GM23248 (cell line): ENCODE measurements at places on chromosomes 7 and 10.

- no peak for DNase-seq
Measured at GRCh38 chr7:69696054-69696591, 97.8 kb downstream of the AUTS2 start.

GRCh38 chr7:142868188-142868985 is 13.5 kb downstream of the EPHB6 start:
- DNase-seq: no peak

DNA sequence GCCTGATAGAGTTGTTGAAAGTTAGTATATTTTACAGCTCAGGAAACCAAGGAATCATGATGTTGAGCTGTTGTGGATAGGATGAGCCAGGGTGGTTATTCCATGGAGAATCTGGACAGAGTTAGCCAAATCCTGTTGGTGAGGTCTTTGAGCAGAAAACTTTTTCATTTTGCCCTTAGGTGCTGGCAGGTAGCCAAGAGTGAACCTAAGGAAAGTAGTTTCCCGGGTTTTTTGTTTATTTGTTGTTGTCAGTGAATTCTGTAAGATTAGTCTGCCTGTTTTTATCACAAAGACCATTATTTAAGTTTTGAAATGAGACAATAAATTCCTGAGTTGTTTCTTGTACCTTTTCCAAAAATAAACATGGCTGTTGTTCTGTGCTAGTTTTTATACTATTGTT is 61.0 kb downstream of the GALNT11 start:
- DNase-seq: no peak

GRCh38 chr10:113245286-113245685 is 295.2 kb downstream of the TCF7L2 start:
- DNase-seq: no peak

DNA sequence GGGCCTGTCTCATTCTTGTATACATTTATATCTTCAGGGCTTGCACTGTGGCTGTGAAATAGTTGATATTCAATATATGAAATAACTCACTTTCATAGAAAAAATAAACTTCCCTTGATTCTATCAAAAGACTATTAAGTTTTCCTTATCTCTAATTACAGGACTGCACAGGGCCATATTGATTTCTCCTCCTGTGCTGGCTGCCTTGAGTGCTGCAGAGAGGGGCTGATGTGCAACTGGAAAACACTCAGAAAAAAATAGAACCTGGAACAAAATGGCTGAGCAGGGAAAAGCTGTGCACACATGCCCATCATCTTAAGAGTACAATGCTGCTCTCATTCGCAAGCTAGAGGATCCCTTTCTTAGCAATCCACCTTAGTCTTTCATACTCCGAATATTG is 5.9 kb upstream of the HDAC9 start:
- no peak for DNase-seq
